Esophagus squamous epithelium (tissue), 5 donors: ENCODE measurements at places on chromosomes 4 and X. TPM values are rescaled to one million over a fixed set of nuclear protein-coding genes. Genes with fewer than 3 reads are reported as not detected.

GNRHR gene
- 0.26 TPM for total RNA-seq

HTR2C gene
- not detected for total RNA-seq

HDX gene
- total RNA-seq: 1.0 TPM

UBA1 gene
- 171 TPM for total RNA-seq

SLC10A3 gene
- total RNA-seq: 26.1 TPM

DRP2 gene
- 0.09 TPM for total RNA-seq

SRPK3 gene
- total RNA-seq: 0.15 TPM

RASSF6 gene
- 5.8 TPM for total RNA-seq

MAGED4B gene
- 0.72 TPM for total RNA-seq

GPAT3 gene
- 3.3 TPM for total RNA-seq

TBCK gene
- total RNA-seq: 29.8 TPM

FSTL5 gene
- total RNA-seq: not detected

UGT2B15 gene
- total RNA-seq: not detected

INPP4B gene
- total RNA-seq: 16.0 TPM

MAP3K15 gene
- total RNA-seq: not detected

IL13RA1 gene
- total RNA-seq: 60.8 TPM

F9 gene
- not detected for total RNA-seq

DCAF12L1 gene
- total RNA-seq: not detected

ADH1B gene
- total RNA-seq: 45.0 TPM

IL1RAPL2 gene
- total RNA-seq: 0.09 TPM

ITM2A gene
- total RNA-seq: 8.5 TPM

DIAPH2 gene
- total RNA-seq: 10.3 TPM

KLHL4 gene
- 0.45 TPM for total RNA-seq
